ENCODE measurements at places on chromosomes 16 and 17. TPM values are rescaled to one million over a fixed set of nuclear protein-coding genes. Genes with fewer than 3 reads are reported as not detected.

Gene NDUFAB1
- 48.7 TPM for total RNA-seq

Gene ZSCAN10
- total RNA-seq, result not detected

Gene GFOD2
- 27.3 TPM for total RNA-seq

Gene JUP
- 35.7 TPM for total RNA-seq

Gene CD79B
- 7.1 TPM for total RNA-seq

Gene PIK3R6
- 3.5 TPM for total RNA-seq

Gene NEUROD2
- total RNA-seq, result not detected

Gene KLHL10
- 0.36 TPM for total RNA-seq

Gene SCNN1G
- not detected for total RNA-seq

Gene MPV17L
- total RNA-seq, result 2.4 TPM

Gene SMIM36
- total RNA-seq, result not detected

DNA sequence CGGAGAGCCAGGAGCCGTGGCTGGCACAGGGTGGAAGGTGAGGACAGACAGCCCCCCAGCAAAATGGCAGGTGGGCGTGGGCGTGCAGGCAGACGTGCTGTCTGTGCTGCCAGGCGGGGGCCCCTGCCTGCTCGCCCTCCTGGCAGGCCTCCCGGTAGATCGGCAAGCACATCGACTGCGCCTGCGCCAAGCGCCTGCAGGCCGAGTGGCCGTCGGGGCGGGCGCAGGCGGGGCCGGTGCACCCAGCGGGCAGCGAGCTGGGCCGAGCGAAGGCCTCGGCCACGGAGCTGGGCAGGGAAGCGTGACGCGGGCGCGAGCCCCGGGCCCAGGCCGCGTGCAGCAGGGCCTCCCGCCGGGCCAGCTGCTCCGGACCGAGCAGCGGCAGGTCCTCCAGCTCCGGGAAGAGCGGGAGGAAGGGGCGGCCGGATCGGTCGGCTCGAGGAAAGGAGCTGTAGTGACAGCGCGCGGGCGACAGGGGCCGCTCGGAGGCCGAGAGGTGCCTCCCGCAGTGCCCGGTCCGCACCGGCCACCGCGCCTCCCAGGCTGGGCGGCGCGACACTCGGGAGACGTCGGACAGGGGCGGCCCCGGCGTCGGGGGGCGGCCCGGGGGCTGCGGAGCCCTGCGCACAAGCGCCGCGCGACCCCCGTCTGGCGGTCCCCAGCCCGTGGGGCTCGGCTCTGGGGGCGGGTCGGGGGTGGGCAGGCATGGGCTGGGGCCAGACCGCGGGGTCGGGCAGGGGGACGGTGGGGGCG is 16.9 kb downstream of the GRIN2C start:
- no peak overlapping the region for H3K27ac ChIP-seq
- no peaks in the 10 kb centered on the region for H3K36me3 ChIP-seq
- H3K27me3 ChIP-seq, result no peaks in the 10 kb centered on the region
- no peaks in the 10 kb centered on the region for H3K4me1 ChIP-seq

DNA sequence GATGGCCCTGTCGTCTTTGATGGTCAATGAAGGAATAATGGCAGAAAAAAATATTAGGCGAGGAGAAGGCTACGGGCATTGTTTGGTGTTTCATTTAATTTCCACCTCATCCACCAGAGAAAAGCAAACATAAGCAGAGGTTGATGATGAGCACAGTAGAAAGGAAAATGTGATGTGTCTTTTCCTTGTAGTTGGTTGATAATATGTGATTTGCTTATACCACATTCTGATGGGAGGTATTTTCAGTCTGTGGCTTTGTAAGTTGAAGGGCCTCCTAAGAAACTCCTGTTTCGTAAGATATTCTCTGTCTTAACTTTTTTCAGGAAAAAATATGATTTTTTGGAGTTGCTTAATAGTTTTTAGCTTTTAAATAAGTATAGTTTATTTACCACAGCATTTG is 215.7 kb downstream of the PRKCA start:
- no peaks in the 10 kb centered on the region for H3K4me1 ChIP-seq
- H3K4me3 ChIP-seq, result no peak overlapping the region
- no peaks in the 10 kb centered on the region for H3K36me3 ChIP-seq
- no peak for DNase-seq
- H3K27me3 ChIP-seq, result no peaks in the 10 kb centered on the region

DNA sequence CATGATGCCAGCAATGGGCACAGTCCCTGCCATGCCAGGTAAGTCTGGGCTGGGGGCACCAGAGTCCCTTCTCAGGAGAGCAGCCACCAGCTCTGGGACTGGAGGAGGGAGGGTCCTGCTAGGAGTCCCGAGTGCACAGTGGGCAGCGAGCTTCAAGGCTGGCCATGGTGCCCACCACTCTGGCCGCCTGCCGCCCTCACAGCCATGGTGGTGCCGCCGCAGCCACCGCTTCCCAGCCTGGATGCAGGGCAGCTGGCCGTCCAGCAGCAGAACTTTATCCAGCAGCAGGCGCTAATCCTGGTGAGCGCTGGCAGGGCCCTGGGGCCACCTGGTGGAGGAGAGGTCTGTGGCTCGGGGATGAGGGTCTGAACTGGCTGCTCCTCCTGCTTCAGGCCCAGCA is 17.9 kb upstream of the SMIM5 start:
- no peak overlapping the region for H3K27ac ChIP-seq
- H3K4me3 ChIP-seq, result no peak overlapping the region
- H3K36me3 ChIP-seq, result no peaks in the 10 kb centered on the region
- no peaks in the 10 kb centered on the region for H3K27me3 ChIP-seq
- no peak for DNase-seq
- H3K4me1 ChIP-seq, result no peaks in the 10 kb centered on the region

- H3K27me3 ChIP-seq, result no peaks in the 10 kb centered on the region
- H3K4me1 ChIP-seq, result no peaks in the 10 kb centered on the region
- no peaks in the 10 kb centered on the region for H3K36me3 ChIP-seq
Observed at GRCh38 chr17:65509032-65509431, 52.4 kb downstream of the AXIN2 start.

- H3K36me3 ChIP-seq, result no peaks in the 10 kb centered on the region
- no peak overlapping the region for H3K27ac ChIP-seq
- no peaks in the 10 kb centered on the region for H3K4me1 ChIP-seq
- H3K4me3 ChIP-seq, result no peak overlapping the region
Observed at GRCh38 chr16:13154799-13155198, 253.4 kb downstream of the SHISA9 start.

DNA sequence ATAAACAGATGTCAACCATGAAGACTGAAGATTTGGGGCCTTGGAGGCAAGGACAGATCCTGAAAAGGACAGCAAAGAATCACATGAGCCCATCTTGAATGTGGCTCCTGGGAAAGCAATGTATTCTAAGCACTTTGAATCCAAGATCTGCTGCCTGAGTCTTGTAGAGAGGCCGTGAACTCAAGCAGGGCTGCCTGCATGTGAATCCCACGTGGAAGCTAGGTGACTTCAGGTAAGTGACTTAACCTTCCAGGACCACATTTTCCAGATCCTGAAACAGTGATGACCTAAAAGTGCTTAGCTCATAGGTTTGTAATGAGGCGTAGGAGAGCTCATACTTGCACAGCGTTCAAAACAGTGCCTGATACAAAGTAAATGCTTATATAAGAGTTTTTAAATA is 373.0 kb upstream of the SALL1 start:
- H3K36me3 ChIP-seq, result no peaks in the 10 kb centered on the region
- H3K4me3 ChIP-seq, result no peak overlapping the region
- no peak overlapping the region for H3K27ac ChIP-seq
- H3K27me3 ChIP-seq, result peaks cover 1% of the 10 kb centered on the region
- no peak for DNase-seq

GRCh38 chr17:35046740-35047283 is 16.7 kb downstream of the RFFL start:
- H3K36me3 ChIP-seq, result no peaks in the 10 kb centered on the region
- no peak overlapping the region for H3K27ac ChIP-seq
- no peaks in the 10 kb centered on the region for H3K4me1 ChIP-seq
- DNase-seq, result no peak

DNA sequence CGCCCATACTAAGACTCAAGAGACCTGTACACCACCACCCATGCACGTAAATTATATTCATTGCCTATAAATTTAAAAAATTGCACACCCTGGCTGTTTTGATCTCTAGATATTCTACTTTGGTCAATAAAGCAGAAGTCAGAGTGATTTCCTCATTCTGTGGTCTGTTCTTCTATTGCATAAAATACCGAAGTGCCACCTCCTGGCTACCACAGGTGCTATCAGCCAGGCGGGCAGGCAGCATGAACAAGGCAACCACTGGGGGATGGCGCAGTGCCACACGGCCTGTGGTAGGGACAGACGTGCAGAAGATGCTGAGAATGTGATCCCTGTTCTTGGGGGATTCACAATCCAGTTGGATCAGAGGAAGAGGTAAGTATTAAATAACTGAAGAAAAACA is 122.3 kb downstream of the CDK5R1 start:
- H3K27ac ChIP-seq, result no peak overlapping the region
- H3K4me3 ChIP-seq, result no peak overlapping the region
- DNase-seq, result no peak
- H3K4me1 ChIP-seq, result no peaks in the 10 kb centered on the region
- no peaks in the 10 kb centered on the region for H3K36me3 ChIP-seq

GRCh38 chr17:77958716-77959125 is 218 bp downstream of the TNRC6C start:
- H3K4me1 ChIP-seq, result peaks cover 9% of the 10 kb centered on the region
- no peaks in the 10 kb centered on the region for H3K36me3 ChIP-seq
- peak overlapping the region; percentile 98 for H3K4me3 ChIP-seq
- H3K27ac ChIP-seq, result peak overlapping the region; percentile 91

GRCh38 chr16:30740364-30741251 is 7.6 kb upstream of the PHKG2 start:
- peaks cover 4% of the 10 kb centered on the region for H3K36me3 ChIP-seq
- H3K27me3 ChIP-seq, result no peaks in the 10 kb centered on the region
- peak overlapping the region; percentile 31 for H3K27ac ChIP-seq
- peaks cover 2% of the 10 kb centered on the region for H3K4me1 ChIP-seq

GRCh38 chr17:82684228-82684841 is 14.2 kb downstream of the RAB40B start:
- H3K27ac ChIP-seq, result no peak overlapping the region
- no peaks in the 10 kb centered on the region for H3K27me3 ChIP-seq
- H3K4me1 ChIP-seq, result no peaks in the 10 kb centered on the region

- no peaks in the 10 kb centered on the region for H3K27me3 ChIP-seq
- no peak overlapping the region for H3K27ac ChIP-seq
- no peaks in the 10 kb centered on the region for H3K4me1 ChIP-seq
- peaks cover 2% of the 10 kb centered on the region for H3K36me3 ChIP-seq
Observed at GRCh38 chr17:8448310-8448709, 12.6 kb downstream of the NDEL1 start.

GRCh38 chr17:4877089-4877488 is 22.2 kb upstream of the C17orf107 start:
- no peaks in the 10 kb centered on the region for H3K36me3 ChIP-seq
- no peaks in the 10 kb centered on the region for H3K4me1 ChIP-seq
- no peak for DNase-seq
- H3K4me3 ChIP-seq, result no peak overlapping the region
- no peaks in the 10 kb centered on the region for H3K27me3 ChIP-seq
- no peak overlapping the region for H3K27ac ChIP-seq

GRCh38 chr16:83819361-83819760 is 11.6 kb downstream of the HSBP1 start:
- DNase-seq, result no peak
- no peaks in the 10 kb centered on the region for H3K27me3 ChIP-seq
- H3K4me1 ChIP-seq, result no peaks in the 10 kb centered on the region
- H3K36me3 ChIP-seq, result no peaks in the 10 kb centered on the region
- H3K27ac ChIP-seq, result no peak overlapping the region
- no peak overlapping the region for H3K4me3 ChIP-seq

- H3K4me3 ChIP-seq, result no peak overlapping the region
- H3K27ac ChIP-seq, result no peak overlapping the region
- no peaks in the 10 kb centered on the region for H3K27me3 ChIP-seq
- H3K4me1 ChIP-seq, result no peaks in the 10 kb centered on the region
Observed at GRCh38 chr16:87132361-87133014, 184.7 kb downstream of the C16orf95 start.

DNA sequence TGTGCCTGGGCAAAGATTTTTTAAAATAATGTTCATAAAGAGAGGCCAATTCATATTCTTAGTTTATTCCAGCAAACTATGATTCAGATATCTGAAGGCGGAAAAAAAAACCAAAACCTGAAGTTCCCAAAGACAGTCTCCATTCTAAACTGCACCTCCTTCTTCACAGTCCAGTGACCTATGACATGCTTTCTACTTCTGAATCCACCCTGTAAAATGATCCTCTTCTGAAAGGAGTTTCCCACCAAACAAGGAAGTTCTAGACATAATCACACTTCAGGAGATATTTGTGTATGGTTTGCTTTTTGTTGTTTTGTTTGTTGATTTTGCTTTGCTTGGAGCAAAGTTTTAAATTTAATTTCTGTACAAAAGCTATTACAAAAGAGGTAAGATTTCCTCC is 12.9 kb upstream of the CHST4 start:
- H3K27me3 ChIP-seq, result no peaks in the 10 kb centered on the region
- H3K27ac ChIP-seq, result no peak overlapping the region
- DNase-seq, result no peak
- H3K4me1 ChIP-seq, result no peaks in the 10 kb centered on the region
- no peaks in the 10 kb centered on the region for H3K36me3 ChIP-seq

- no peaks in the 10 kb centered on the region for H3K4me1 ChIP-seq
- no peak overlapping the region for H3K27ac ChIP-seq
- no peaks in the 10 kb centered on the region for H3K36me3 ChIP-seq
- peak; percentile 55 for DNase-seq
- no peaks in the 10 kb centered on the region for H3K27me3 ChIP-seq
- H3K4me3 ChIP-seq, result no peak overlapping the region
Observed at GRCh38 chr17:58325976-58326468, 2.6 kb downstream of the TSPOAP1 start.

DNA sequence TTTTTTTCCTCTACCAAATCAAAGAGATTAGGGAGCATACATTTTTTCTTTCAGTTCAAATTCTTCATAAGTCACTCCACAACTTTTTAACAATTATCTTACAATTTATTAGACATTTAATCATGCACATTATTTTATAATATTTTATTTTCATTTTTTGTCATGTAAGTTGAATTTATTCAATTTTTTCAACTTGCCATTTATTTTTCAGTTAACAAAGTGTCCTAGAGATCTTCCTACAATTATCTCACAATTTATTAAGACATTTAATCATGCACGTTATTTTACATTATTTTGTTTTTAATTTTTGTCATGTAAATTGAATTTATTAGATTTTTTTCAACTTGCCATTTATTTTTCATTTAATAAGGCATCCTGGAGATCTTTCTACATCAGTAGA is 16.2 kb downstream of the CACNG3 start:
- H3K4me3 ChIP-seq, result no peak overlapping the region
- no peaks in the 10 kb centered on the region for H3K27me3 ChIP-seq
- H3K27ac ChIP-seq, result no peak overlapping the region
- DNase-seq, result no peak
- no peaks in the 10 kb centered on the region for H3K36me3 ChIP-seq

- no peaks in the 10 kb centered on the region for H3K27me3 ChIP-seq
- DNase-seq, result no peak
- no peaks in the 10 kb centered on the region for H3K4me1 ChIP-seq
- H3K27ac ChIP-seq, result no peak overlapping the region
- no peak overlapping the region for H3K4me3 ChIP-seq
- H3K36me3 ChIP-seq, result peaks cover 7% of the 10 kb centered on the region
Observed at GRCh38 chr16:58176608-58177352, 21.1 kb downstream of the CSNK2A2 start.

- H3K4me1 ChIP-seq, result peaks cover 3% of the 10 kb centered on the region
- DNase-seq, result no peak
- H3K4me3 ChIP-seq, result no peak overlapping the region
Observed at GRCh38 chr17:75459590-75460267, 3.3 kb downstream of the TMEM94 start.
